ENCODE measurements at places on chromosomes 5 and 9. TPM values are rescaled to one million over a fixed set of nuclear protein-coding genes. Genes with fewer than 3 reads are reported as not detected.

DNA sequence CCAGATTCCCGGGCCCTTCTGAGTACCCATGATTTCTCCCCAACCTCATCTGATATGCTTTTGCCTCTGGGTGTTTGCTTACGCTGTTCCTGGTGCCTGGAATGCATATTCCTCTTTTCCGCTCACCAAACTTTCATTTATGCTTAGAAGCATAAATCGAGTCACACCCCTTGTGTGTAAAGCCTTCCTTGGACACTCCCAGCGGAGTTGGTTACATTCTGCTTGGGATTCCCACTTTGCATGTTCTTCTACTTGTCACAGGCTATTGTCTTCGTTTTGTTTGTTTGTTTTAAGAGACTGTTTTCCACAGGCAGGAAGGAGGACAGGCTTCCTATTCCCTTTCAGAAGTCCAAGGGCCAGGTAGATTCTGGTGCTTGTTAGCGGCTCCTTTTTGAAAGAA is 76.5 kb downstream of the SEC61B start:
- no peak for DNase-seq

DNA sequence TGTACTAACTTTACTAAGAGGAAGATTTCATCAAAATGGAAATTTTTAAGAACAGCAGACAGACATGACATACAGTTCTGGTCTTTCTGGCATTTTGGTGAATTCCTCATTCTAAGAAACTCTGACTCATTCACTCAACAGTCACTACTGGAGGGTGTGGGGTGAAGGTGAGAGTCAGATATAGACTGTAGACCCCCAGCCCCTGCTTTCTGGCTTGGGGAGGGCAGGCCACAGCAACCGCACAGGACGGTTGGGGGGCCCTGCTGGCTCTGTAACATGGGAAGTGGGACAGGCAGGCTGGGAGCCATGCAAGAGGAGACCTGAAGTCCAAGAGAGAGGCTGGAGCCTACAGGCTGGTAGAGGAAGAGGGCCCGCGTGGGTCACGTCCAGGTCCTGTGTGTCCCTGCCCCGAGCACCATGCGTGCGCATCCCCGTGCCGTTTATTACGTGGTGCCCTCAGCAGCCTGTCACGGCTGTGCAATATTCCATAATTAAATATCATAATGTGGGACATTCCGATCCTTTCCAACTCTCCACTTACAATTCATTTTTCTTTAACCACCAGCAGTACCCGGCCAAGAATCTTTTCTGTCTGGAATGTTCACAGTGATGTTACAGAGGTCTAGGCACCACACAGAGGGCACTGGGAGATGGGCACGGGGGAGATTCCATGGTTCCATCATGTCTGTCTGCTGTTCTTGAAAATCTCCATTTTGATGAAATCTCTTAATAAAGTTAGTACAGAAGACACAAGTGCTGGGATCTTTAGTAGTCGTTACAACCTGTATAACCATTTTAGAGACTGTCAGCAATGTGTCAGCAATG is 75.5 kb downstream of the SEMA4D start:
- DNase-seq = no peak

- peak; percentile 89 for DNase-seq
Observed at GRCh38 chr5:138035605-138036537, 3.0 kb upstream of the FAM13B start.

DNA sequence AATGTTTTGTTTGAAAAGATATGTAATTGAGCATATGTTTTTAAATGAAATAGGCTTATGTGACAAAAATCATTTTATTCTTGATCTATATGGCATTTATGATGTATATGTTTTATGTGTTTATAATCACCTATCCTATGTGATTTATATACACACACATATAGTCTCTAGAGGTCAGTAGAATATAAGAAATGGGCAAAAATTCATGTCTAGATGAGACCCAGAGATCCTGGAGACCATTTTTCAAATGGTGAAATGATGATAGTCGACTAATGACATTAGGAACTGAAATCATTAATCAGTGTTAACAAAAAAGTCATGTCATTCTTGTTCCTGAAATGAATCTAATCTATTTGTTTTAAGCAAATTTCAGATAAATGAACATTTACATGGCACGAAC is 709.2 kb upstream of the WWC1 start:
- DNase-seq = peak; percentile 13

DNA sequence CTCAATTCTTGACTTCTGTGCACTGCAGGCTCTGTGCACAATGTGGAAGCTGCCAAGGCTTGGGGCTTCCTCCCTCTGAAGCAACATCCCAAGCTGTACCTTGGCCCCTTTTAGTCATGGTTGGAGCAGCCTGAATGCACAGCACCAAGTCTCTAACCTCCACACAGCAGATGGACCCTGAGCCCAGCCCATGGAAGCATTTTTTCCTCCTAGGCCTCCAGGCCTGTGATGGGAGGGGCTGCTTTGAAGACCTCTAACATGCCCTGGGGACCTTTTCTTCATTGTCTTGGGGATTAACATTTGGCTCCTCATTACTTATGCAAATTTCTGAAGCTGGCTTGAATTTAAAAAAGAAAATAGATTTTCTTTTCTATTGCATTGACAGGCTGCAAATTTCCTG is 385.8 kb downstream of the LRRC70 start:
- DNase-seq = no peak

DNA sequence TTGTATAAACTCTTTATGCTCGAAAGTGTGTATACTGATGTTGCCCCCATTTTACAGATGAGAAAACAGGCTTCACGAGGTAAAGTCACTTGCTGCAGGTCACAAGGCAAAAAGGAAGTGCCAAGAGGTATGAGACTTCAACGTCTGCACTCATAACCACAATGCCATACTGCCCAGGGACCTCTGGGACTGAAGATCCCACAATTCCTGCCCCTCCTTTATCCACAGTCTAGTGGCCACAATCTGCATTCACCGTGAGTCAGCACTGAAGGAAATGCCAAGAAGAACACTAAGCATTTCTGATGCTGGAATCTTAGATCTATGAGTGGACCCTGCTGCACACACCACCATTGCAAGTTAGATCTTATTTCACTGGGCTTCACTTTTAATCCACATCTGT is 37.3 kb downstream of the MED27 start:
- DNase-seq = no peak

GRCh38 chr5:168291964-168292785 is 730 bp downstream of the WWC1 start:
- DNase-seq = no peak

Gene GPX8
- polyA plus RNA-seq = 79.0 TPM

Gene GABRP
- polyA plus RNA-seq = 1.0 TPM

Gene IFNA5
- not detected for polyA plus RNA-seq
